ENCODE measurements at places on chromosomes 12 and 14.

DNA sequence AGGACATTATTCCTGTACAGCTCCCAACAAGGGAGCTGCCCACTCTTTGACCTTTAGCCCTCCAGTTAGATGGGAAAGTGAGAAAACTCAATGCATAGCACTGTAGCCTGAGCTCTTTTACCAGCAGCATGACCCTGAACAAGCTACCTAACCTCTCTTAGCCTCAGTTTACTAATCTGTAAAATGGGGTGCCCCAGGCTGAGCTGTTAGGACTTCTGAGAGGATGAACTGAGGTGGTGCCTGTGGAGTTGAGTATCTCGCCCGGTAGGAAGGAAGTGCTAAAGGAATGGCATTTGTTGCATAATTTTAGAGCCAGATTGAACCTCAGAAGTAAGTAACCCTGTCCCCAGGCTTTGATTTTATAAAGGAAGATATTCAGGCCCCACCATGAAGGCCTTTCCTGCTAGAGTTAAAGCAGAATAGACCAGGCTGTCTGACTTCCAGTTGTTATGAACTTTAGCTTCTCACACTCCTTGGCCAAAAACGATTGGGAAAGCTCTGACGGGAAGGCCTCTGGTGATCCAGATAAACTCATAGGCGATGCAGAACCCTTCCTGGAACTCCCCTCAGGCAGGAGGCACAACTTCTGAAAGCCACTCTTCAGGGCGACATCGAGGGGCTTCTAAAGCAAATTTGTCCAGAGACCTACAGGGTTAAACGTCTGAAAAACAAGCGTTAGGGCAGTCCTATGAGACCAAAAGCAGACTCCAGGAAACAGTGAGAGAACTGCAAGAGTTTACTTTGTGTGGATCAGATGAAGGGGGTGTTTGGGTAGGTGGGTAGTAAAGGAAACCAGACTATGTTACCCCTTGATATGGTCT is 2.5 kb upstream of the SERPINA10 start:
- DNase-seq, result no peak

- DNase-seq, result no peak
Observed at GRCh38 chr14:39766397-39767000, 334.3 kb upstream of the FBXO33 start.

GRCh38 chr14:74647061-74647677 is 35.1 kb upstream of the LTBP2 start:
- DNase-seq, result no peak

- no peak for DNase-seq
Observed at GRCh38 chr12:89700191-89700810, 8.3 kb downstream of the ATP2B1 start.

DNA sequence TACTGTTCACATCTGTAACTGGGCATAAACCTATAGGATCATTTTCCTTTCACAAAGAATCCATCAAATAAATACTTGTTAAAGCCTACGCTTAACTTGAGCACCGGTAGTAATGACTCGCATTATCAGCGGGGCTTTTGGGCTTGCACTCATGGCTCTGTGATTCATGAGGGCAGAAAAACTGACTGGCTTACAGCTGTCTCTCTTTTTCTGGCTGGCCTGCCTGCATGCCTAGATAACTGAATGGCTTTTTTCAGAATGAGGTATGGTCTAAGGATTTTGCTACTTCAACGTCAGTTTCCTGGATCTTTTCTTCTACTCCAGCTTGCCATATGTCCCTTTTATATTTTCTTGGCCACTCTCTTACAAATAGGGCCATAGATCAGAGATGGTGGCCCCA is 531.1 kb downstream of the NRXN3 start:
- DNase-seq, result no peak

DNA sequence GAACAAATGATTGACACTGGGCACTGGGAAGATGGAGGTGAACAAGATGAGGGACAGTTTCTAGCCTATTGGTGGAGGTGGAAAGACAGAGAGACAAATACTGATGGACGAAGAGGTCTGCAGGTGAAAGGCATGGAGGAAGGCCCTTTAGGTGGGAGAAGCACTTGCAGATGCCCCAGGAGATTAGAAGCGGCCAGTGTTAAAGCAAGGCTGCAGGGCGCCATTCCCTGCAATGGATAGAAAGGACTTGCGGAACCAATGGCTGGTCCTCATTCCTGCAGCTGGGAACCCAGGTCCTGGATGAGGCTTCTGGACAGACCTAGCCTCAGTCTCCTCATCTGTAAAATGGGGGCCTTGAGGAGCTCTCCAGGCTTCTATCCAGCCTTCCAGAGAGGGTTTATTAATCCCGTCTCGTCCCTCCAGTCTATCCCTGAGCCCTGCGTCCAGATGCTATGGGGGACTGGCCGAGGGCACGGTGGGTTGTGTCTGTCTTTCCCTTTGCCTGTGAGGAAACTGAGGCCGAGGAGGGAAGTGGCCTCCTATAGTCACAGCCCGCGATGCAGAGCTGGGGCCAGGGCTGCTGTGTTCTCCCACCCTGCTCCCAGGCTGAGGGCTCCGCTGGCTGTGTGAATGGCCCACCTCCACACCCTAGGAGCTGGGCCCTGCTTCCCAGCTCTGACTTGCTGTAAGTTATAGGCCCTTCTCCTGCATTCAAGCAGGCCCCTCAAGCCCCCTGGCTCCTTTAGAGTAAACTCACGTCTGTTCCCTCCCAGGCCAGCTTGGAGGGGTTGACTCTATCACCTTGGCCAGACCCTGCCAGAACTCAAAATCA is 33.0 kb downstream of the CYP46A1 start:
- no peak for DNase-seq

DNA sequence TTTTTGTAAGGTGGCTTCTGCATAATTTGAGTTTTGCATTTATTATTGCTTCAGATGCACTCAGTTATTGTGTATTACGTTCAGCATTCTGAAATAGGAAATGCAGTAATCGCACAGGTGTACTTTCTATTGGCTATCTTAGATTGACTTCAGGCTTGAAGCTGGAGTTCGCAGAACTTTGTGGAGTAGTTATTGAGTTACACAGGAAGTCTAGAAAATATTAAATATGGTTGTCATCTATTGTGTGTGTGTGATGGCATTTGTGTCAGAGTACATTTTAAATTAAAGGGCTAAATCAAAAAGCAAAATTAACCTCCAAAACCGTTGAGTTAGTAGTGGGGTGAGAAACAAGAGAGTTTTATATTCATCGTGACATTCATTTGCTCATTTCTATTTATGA is 2.7 kb downstream of the ARID2 start:
- DNase-seq, result peak; percentile 40

DNA sequence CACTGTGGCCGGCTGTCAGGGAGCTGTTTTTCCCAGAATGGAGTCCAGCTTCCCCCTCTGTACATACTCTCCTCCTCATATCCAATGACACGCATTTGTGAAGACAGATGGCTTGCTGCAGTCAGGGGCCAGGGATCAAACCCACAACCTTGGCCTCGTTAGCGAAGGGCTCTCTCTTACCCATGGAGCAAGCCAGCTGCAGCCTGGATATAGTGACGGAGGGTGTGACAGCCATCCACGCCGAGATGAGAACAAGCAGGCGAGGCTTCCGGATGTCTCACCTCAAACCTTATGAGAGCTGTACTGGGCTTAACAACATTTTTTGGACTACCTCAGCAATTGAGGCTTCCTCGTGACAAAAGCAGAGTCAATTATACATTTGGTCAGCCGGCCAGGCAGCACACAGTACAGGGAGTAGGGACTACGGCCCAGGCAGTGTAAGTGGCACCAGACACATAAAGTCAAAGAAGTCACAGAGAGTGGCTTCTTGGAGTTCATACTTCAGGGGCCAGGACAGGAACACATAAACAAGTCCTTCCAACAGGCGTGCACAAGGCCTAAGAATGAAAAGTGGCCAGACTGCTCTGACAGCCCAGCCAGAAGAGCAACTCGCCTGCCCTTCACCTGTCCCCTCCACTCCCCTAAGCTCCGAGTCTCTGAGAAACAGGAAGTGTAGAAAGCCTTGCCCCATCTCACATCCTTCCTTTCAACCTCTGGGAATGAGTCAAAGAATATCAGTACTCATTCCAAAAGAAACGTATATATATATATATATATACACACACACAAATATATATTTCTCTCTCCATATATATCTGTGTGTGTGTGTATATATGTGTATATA is 115.1 kb downstream of the TTC7B start:
- no peak for DNase-seq

GRCh38 chr12:94977766-94978468 is 25.6 kb downstream of the NDUFA12 start:
- DNase-seq, result peak; percentile 19

DNA sequence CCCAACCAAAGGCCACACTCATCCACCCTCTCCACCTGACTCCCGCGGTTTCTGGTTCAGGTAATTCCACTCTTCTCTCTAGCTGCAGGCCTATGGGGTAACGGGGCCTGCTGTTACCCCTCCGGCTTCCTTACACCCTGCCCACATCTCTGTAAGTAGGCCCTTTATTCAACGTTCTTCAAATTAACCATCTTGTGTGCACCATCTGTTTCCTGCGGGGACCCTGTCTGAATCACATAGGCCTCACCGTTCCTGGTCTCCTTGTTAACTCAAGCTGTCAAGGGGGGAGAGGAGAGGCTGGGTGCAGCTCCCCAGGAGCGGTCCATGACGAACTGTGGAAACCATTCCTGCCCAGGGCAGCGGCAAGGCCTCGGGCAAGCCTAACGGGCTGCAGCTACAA is 9.3 kb upstream of the DLK1 start:
- DNase-seq, result no peak

DNA sequence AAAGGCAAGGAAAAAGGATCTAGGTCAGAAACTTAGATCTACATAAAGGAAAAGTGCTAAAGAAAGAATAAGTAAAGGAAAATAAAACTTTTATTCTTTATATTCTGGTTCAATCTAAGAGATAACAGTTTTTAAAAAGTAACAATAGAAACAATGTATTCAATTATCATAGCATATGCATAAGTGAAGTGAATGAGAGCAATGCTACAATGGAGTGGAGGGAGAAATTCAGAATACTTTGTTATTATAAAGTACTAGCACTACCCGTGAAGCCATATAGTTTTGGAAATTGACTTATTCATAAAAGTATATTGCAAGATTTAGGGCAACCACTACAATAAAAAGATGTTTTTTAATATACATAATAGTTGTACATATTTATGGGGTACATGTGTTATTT is 586.0 kb upstream of the MDGA2 start:
- DNase-seq, result no peak

DNA sequence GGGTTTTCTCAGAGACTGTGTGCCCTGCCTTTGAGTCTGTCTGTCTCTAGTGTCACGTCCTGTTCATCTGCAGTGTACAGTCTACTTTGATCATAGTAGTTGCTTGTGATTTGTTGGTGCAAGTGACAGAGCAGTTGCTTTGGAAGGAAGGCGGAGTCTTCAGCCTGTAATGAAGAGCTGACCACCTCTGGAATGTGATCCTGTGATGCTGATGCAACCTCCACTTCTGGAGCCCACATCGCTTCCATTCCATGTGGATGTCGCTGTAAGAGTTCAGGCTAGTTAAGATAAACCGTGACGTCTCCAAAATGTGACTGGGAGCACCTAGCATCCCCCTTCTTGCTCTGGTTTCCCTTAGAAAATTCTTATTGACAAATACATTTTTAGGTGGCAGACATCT is 51.8 kb downstream of the PELI2 start:
- DNase-seq, result no peak

DNA sequence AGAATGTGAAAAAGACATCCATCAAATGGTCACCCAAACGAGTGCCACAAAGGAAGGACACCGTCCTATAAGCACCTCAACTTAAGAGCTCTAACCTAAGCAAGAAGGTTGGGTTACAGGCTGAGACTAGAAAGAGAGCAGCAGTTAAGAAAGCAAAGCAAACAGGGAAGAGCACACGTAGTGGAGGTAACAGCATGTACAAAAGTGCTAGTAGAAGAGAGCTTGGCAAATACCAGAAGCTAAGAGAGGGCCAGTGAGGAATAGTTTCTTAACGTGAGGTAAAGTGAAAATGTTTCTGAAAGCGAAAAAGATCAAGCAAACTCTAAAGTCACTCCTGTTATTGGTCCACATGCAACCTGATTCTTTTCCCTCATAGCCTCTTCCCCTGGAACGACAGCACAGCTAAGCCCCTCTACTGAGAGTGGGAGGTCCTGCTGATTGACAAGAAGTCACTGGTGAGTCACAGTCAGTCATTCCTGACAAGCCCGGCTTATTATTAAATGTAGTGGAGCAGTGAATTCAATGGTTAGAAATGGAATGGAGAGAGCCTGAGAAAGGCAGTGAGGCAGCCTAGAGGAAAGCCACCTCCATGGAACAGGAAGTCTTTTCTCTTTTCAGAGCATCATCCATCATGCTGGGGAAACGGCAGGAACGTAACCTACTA is 204.4 kb downstream of the SLC25A21 start:
- peak; percentile 23 for DNase-seq

- no peak for DNase-seq
Observed at GRCh38 chr12:85616201-85616600, 220.0 kb downstream of the RASSF9 start.

DNA sequence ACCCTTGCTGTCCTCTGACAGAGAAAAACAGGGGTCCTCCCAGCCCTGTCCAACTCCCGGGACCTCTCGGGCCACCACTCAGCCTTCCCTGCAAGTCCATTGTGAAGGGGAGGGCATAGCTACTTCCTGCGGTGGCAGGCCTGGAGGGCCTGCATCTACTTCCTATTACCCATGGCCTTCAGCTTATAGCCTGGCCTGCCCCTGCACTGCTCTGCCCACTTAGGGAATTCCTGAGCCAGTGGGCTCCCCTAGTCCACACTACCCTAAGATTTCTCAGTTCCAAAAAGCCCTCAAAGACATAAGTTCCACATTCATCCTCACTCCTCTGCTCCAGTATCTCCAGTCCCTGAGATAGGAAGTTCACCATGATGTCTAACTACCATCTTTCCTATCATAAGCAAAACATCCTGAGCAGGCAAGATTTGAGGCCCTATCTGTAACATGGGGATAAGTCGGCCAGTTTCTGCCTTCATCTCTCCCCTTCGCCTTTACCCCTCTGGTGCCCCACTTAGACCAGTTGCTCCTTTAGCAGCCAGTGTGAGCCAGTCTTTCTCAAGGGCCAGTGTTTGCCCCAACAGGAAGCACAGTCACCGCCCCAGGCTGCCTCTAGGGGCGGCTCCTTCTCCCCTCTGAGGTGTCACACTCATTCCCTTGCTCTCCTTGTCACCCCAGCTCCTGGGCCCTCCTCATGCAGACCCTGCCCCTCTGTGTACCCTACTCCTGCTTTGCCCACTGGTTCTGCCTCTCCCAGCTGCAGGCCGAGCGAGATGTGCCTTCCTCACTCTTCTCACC is 10.9 kb downstream of the HDAC7 start:
- DNase-seq, result peak; percentile 56

- no peak for DNase-seq
Observed at GRCh38 chr12:2417481-2418160, 364.8 kb downstream of the CACNA1C start.

- DNase-seq, result no peak
Observed at GRCh38 chr14:68520637-68521556, 272.0 kb downstream of the ZFP36L1 start.

Data from K562 (cell line).